ENCODE measurements at places on chromosomes 7 and 10.

- no peak for DNase-seq
Observed at GRCh38 chr7:99839287-99840021, 11.6 kb downstream of the CYP3A43 start.

DNA sequence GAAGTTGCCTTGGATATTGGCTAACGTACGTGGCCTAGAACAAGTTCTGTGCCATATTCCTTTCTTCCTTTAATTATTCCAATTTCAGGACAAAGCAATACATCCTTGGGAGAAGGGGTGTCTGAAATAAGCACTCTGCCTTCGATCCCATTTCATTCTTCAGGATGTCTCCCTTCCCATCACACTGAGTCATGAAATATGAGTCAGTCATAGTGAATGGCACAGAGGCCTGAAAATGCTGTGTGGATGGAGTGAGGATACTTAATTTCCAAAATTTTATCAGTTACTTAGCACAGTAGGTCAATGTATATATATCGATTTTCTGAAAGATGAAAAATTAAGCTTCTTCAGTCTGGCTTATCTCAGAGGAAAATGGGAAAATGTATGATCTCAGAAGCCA lies 19.5 kb downstream of the EVX1 start:
- DNase-seq = no peak

DNA sequence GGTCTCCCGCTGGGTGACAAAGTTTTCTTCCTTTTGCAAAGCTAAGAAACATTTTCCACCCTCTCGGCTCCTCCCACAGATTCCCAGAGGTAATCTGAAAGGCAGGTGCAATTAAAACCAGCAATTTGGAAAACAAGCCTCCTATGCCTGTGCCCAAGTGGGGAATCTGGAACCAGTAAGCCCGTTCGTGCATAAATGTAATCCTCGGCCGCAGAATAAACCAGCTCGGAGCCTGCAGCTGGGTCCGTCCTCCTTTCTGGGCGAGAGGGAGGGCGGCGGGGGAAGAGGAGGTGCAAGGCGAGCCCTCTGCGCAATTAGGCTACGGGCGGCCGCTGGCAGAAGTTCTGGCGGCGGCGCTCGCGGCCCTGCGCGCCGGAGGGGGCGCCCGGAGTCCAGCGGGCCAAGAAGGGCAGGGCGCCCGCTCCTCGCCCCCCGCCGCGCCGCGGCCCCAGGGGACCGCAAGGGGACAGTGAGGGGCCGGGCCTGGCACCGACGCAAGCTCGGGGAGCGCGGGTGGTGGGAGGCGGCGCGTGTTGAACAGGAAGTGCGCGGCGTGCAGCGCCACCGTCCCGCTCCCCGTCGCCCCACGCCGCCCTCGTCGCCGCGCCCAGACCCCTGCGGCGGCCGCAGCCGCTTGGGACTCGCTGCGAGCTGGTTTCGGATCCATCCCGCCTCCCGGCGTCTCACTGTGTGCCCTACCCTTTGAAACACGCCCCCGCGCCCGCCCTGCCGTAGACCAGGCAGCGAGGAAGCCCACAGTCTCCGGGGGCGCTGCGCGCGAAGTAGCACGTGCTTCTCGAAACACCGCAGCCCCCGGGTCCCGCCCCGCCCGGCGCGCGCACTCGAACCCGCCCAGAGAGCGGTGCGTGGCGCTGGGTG lies at the start of gene PRKAG2:
Gene PRKAG2 (minus strand): TSS at position 217 of the 879 bp plus-strand sequence. CDS start 495 bp downstream, outside the sequence.
- DNase-seq = peak; percentile 30

DNA sequence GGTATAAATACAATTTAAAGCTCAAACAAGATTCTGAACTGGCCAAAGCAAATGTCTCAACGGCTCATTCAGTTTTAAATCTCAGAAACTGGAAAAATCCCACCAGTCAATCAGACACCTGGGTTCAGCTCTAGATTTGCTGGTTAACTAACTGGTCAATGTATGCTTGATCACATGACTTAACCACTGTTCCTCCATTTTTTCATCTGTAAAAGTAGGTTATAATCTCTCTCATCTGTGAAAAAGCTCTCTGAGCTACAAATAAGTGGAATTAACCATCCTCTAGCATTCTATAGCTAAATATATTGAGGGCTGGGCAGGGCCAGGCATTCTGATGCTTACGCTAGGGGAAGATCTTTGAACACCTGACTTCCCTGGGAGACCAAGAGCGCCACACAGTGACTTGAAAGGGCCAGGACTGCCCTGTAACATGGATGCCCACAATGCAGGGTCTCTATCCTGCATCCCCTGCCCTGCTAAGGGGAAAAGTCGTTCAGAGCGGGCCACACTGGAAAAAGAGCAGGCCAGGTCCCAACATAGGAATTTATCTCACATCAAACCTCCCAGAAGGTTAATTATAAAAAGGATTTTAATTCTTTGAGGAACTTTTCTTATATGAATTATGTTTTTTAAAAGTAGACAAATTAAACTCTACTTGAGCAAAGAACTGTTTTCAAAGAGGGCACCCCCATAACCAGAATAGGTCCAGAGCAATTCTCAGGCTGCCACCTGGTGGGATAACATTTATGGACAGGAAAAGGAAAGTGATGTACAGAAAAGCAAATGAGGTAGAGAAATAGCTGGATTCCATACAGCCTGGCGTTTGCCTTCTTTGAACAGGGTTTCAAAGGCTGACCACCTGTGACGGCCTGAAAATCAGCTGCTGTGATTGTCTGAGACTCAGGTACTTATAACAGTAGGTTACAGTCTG lies 1.8 kb downstream of the RP9 start:
- peak; percentile 58 for DNase-seq

- peak; percentile 38 for DNase-seq
Observed at GRCh38 chr10:118045837-118046394, 825 bp downstream of the RAB11FIP2 start.

DNA sequence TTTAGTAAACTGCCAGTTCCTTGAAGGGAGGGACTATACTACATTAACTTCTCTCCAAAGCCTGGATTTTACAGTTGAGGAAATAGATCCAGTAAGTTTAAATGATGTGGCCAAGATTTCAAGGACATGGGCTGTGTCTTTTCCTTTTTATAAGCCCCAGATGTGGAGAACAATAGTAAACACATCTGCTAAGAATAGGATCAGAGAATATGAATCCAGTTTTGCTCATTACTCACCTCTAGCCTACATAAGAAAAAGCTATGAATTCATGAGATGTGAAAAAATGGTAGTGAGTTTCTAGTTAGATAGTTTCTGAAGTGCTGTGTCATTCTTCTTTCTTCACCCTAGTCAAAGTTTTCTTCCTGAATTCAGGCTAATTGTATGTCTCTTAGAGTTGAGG lies 38.6 kb downstream of the MAGI2 start:
- DNase-seq = no peak
